ENCODE measurements at places on chromosomes 2 and 18. TPM values are rescaled to one million over a fixed set of nuclear protein-coding genes. Genes with fewer than 3 reads are reported as not detected.

The MOGAT1 gene
- not detected for polyA plus RNA-seq

The RASGRP3 gene
- 1.8 TPM for polyA plus RNA-seq

GRCh38 chr2:69253611-69254301, 133.3 kb downstream of the GFPT1 start:
- peak; percentile 82 for DNase-seq

GRCh38 chr18:42929181-42929580, 186.3 kb downstream of the RIT2 start:
- no peak for DNase-seq

DNA sequence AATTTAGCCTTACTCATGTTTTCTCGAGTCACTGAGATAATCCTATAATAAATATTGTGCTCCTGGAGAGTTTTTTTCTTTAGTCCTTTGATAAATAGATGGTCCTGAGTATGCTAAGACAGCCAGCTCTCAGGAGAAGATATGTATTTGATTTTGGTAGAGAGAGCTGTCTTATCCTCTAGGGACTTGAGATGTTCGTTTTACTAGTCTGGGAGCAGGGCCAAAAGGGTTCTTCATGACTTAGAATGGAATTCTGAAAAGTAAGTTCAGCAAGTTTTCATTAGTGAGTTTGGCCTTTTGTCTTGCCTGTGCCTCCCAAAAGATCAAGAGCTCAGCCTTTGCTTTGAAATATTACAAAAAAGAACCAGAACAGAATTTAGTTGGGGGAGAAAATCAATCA, 246.7 kb downstream of the BABAM2 start:
- peak; percentile 85 for DNase-seq

DNA sequence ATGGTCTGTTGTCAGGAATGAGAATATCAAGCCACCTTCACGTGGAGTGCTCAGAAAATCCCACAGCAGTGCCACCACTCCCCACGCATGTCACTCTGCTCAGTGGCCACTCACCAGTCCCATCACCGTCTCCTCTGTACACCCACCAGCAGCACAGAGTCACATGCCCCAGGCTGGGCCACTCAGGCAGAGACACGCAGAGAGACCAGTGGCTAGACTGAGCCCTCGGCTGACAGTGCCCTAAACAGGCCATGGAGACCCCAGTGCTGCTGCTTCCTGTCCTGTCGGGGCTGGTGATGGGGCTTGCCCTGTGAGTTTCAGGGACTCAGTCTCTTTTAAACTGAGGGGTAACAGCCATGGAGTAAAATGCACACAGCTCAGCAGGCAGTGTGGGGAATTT, 25.9 kb downstream of the ODC1 start:
- DNase-seq = no peak

- DNase-seq = no peak
Observed at GRCh38 chr2:148479398-148479797, 165.2 kb upstream of the EPC2 start.

DNA sequence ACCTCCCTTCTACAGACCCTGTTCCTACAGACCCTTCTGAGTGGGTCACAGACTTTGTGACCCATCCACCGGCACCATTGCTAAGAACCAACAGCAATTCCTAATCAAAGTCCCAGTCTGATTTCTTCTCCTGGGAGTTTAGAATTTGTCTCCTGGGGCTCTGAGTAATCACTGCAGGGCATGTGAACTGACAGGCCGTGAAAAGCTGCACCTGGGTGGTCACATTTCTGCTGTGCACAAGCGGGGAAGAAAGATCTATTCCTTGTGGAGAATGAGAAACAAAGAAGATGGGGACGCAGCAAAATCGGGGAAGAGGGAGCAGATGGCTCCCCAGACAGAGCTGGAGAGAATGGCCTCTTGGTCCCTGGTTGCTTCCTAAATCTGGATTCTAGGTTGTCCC, 151.0 kb downstream of the ARL4C start:
- no peak for DNase-seq

Measured in sigmoid colon (tissue), 7 donors.